Esophagus squamous epithelium (tissue), 5 donors: ENCODE measurements at places on chromosomes 13 and 19.

- DNase-seq, result no peak
Observed at GRCh38 chr19:33522371-33522662, 726 bp upstream of the PEPD start.

DNA sequence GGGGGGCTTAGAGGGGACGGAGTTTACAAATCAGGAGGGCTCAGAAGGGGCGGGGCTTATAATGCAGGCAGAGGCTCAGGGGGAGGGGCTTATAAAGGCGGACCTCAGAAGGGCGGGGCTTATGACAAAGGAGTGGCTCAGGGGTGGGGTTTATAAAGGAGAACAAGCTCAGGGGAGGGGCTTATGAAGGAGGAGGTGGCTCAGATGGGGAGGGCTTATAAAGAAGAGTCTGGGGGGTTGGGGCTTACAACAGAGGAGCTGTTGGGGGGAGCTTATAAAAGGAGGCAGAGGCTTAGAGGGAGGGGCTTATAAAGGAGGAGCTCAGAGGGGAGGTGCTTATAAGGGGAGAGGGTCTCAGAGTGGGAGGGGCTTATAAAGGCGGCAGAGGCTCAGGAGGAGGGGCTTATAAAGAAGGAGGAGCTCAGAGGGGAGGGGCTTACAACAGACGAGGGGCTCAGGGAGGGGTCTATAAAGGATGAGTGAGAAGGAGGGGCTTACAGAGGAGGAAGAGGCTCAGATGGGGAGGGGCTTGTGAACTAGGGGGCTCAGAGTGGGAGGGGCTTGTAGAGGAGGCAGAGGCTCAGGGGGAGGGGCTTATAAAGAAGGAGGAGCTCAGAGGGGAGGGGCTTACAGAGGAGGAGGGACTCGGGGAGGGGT, 1.0 kb downstream of the SMIM24 start:
- no peak for DNase-seq

DNA sequence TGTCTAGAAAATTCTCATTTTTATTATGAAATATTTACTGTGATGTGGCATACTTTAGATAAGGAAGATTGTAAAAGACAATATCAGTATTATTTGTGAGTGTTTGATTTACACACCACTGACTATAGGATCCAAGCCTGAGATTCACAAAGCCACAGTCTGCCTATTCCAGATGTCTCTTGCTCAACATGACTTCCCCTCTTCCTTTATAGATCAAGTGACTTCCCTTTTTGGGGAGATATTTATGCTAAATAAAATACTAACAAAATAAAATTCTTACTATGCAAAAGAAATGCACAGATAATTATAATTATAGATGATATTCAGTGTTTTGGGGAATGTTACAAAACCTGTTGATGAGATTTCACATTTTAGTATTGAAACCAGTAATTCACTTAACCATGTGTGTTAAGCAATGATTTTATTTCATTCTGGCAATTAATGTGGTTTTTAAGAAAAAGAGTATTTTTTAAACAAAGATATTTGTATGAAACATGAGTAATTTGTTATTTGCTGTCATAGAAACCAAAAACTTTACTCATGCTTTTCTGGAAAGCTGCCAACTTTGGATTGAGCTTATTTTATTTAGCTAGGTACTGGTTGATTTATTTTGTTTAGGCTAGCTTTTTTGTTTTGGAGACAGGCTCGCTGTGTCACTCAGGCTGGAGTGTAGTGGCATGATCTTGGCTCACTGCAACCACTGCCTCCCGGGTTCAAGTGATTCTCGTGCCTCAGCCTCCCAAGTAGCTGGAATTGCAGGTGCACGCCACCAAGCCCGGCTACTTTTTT, 13.7 kb upstream of the GPR183 start:
- DNase-seq, result no peak

GRCh38 chr13:114089341-114089740, 43.1 kb downstream of the RASA3 start:
- no peak for DNase-seq

GRCh38 chr13:50129706-50130122, 114.5 kb downstream of the KCNRG start:
- no peak for DNase-seq

GRCh38 chr13:103046676-103047075, 19.5 kb downstream of the SLC10A2 start:
- DNase-seq, result no peak
